ENCODE measurements at places on chromosomes 2 and 18.

- DNase-seq = no peak
These were observed 95.3 kb downstream of the RBM43 start for GRCh38 chr2:151166410-151166809.

DNA sequence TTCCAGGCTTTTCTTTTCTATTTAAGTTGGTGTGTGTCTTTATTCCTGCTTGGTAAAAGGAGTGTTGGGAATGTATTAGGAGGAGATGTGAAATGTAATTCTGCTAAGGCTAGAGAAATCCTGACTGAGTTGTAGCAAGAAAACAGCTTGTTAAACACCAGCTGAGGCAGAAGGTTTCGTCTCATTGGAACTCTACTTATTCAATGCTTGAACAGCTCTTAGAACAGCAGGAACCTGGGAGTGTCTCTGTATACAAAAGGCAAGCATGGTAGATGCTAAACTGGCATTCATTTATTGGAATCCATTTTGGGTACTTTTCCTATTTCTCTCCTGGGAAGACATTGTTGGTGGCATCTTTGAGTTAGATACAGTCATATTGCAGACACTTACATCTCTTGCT, 280.9 kb downstream of the HRH4 start:
- no peak for DNase-seq

- no peak for DNase-seq
These were observed 12.0 kb upstream of the CRIM1 start for GRCh38 chr2:36343606-36344005.

DNA sequence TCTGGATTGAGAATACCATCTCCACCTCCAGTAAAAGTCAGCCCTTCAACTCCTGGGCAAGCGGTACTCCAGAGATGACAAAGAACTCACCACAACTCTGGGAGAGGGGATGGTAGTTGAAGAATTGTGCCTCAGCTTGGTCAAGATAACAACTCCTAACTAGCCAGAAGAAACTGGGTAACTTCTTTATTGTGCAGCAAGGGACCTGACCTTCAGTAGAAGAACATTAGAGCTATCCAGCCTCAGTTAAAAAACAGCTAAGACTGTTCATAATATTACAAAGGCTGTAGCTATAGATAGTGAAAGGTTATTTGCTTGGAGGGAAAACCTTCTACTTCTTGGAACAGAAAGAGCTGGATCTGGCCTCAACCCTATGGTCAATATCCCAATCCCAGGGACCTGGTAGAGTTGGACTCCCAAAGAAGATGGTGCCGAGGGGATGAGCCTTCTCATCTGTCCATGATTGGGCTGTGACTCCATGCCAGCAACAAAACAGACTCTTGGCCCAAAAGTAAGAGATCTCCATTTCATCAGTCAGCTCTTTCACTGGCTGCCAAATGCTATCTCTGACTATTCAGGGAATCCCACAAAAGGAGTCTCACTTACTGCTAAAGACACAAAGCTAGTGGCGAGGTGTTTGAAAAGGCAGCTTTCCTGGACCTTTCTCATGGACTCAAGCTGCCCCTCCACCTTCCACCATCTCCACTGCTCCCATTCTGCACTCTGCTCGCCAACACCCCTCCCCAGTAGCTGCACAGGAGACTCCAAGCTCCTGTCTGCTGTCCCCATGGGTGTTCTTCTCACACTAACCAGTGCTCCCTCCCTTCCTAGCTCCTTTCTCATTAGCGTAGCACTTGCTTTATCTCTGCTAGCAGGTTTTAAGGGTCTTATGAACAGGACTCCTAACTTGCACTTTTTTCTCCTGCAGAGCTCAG, 145.8 kb downstream of the CAPN13 start:
- DNase-seq = no peak

- no peak for DNase-seq
These were observed 408.1 kb downstream of the THSD7B start for GRCh38 chr2:137173463-137173862.

GRCh38 chr2:21452678-21453077, 328.9 kb downstream of the TDRD15 start:
- no peak for DNase-seq

- DNase-seq = no peak
These were observed 228.1 kb upstream of the TRIB2 start for GRCh38 chr2:12488352-12489318.

DNA sequence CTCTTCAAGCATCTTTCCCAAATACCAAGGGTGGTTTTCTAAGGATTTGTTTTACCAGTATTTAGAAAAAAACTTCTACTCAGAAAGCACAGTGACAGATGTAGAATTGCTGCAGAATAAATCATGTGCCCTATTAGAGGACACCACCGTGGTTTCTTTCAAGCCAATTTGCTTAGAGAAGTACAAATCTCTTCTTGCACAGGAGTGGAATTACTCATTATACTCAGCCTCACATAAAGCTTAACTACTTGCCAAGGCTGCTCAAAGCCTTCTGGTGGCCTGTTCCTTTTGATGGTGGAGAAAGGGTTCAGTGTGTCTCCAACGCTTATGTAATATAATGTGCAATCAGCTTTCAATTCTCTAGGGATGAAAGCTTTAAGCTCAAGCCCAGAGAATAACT, 66.5 kb upstream of the CTNNA2 start:
- no peak for DNase-seq
